Thyroid gland (tissue), 4 donors: ENCODE measurements at places on chromosomes 1 and 21.

- DNase-seq, result no peak
Measured at GRCh38 chr1:51525295-51525694, 6.2 kb upstream of the EPS15 start.

- DNase-seq, result no peak
Measured at GRCh38 chr21:16522548-16522947, 792.8 kb downstream of the USP25 start.

DNA sequence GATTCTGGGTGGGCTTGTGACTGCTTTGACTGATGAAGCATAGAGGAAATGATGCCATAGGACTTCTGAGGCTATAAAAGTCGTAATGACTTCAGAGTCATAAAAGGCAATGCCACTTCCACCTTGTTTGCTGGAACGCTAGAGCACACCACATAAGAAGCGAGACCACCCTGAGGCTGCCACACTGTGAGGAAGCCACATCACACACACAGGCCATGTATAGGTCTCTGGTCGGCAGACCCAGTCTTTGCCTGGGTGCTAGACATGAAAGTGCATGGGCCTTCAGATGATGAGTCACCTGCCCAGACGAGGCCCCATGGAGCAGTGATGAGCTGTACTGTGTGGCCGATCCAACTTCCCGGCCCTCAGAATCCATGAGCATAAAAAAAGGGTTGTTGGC, 14.2 kb upstream of the KANK4 start:
- no peak for DNase-seq

GRCh38 chr1:7153464-7153863, 368.2 kb downstream of the CAMTA1 start:
- no peak for DNase-seq

- no peak for DNase-seq
Measured at GRCh38 chr1:66359815-66360214, 174.1 kb upstream of the SGIP1 start.
